CD4-positive, alpha-beta T cell treated with Interleukin-2 at 100 ng/mL for 4 hours (primary cell): ENCODE measurements at places on chromosomes 3 and 15.

DNA sequence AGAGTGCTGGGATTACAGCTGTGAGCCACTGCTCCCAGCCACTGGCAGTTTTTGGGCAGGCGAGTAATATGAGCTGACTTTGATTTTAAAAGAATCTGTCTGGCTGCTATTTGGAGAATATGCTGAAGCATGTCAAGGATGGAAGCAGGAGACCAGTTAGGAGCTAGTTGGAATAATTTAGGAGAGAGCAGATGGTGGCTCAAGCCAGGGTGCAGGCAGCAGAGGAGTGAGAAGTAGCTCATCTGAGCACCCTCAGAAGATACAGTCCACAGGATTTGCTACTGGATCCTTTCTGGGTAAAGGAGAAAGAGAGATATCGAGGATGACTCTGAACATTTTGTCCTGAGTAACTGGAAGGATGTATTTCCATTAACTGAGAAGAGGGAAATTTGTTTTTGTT is 30.4 kb upstream of the BDH1 start:
- no peak for DNase-seq

- DNase-seq, result no peak
Measured at GRCh38 chr15:79494384-79494909, 62.3 kb downstream of the MINAR1 start.

GRCh38 chr3:142272200-142272891 is 47.0 kb upstream of the GK5 start:
- no peak for DNase-seq

DNA sequence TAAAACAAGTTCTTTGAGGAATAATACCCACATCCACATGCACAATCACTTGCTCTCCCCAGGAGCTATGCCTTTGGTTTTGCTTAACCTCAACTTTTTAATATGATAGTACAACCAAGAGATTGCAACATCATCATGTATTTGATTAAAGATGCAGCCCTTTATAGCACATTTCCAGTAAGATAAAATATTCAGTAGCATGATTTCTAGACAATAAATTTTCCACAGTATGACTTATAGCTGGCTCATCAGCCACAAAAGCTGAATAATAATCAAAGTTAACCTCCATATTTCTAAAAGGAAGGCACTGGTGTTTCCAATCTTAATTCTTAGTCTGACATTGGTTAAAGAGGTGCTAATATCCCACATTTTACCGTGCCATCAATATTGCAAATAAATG is 622.5 kb downstream of the TBL1XR1 start:
- DNase-seq, result no peak

- peak; percentile 92 for DNase-seq
Measured at GRCh38 chr3:152258448-152259393, 10.0 kb upstream of the MBNL1 start.

- DNase-seq, result no peak
Measured at GRCh38 chr3:359672-360071, 163.1 kb downstream of the CHL1 start.

- no peak for DNase-seq
Measured at GRCh38 chr15:99762288-99762687, 29.1 kb upstream of the LYSMD4 start.
